Activated naive CD8-positive, alpha-beta T cell treated with anti-CD3 and anti-CD28 coated beads for 36 hours (primary cell): ENCODE measurements at places on chromosomes 7 and 10.

DNA sequence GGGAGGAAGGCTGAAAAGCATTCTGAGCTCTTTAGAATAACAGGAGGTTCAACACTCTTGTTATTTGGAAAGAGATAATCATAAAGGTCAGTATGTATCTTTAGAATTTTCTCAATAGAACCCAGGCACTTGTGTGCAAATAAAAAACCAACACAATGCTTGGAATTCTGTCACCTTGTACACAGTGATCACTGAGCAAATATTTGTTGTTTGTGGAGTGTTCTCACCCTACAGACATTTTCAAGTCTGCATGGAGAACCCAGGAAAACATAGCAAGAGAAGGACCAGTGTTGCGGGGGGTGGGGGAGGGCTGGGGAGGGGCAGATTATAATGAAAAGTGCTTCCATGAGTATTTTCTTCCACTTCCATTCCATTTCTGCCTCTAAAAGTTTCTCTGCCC lies 87.4 kb downstream of the FAM107B start:
- DNase-seq: no peak

GRCh38 chr7:26667514-26668133 lies 196.8 kb downstream of the SKAP2 start:
- DNase-seq: peak; percentile 43

DNA sequence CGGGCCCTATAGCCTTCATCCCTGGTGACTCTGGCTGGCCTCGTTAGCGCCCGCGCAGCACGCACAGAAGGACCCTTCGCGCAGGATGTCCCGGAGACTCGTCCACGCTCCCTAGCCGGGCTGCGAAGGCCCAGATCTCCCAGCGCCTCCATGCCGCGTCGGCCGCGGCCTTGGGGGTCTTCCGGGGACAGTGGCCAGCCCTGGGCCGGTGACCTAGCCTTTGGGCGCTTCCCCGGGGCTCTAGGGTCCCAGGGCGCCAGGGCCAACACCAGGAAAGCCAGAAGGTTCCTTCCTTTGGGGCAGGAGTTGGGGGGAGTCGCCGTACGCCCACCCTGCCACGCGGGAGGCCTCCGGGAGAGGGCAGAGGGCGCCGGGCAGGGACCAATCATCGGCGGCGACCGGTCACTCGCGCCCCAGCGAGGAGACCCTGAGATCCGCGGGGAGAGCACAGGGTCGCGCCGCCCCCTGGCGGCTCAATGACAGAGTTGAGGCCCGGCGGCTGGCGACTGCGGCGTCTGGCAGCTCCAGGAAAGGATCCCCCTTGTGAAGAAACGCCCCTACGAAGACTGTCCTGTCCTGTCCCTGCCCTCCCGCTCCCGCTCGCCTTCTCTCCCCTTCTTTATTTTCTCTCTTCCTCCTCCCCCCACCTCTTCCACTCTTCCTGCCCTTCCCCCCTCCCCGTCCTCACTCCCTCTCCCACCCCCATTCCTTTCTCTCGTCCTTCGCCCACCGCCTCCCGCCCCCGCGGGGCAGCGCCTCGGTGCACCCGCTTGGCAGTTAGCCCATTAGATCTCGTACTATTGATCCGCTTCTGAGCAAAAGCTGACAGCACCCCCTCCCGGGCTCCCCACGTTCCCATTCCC lies 62.3 kb upstream of the LBX1 start:
- peak; percentile 62 for DNase-seq

DNA sequence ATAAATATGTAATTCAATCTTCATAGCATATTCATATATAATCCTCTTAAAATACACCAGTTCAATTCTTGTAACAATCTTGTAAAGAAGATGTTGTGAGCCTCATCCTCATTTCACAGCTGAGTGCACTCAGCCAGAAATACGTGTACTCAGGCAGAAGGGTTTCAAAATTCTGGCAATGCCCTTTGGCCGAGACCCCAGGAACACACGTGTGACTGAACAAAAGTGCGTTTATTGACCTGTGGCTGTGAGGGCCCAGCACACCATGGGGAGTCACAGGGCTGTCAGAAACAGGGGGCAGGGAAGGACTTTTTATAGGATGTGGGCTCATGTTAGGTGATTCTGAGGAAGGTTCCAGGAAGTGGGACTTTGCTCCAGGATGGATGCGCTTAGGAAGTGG lies 21.5 kb downstream of the GIMAP8 start:
- DNase-seq: no peak

DNA sequence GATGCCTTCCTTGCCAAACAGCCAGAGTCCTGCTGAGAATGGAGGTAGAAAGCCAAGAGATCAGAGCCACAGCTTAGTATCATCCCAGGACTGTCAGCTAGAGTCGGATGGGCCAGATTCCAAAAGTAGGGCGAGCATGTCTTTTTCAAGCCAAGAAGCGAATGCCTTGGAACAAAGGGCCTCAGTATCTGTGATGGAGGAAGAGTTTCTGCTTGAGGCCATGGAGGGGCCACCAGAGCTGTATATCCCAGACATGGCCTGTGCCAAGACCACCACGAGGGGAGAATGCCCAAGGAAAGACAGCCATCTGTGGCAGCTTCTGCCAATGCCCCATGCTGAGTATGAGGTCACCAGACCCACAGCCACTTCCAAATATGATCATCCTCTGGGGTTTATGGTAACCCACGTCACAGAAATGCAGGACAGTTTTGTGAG lies 44.3 kb upstream of the PPP1R17 start:
- DNase-seq: no peak

DNA sequence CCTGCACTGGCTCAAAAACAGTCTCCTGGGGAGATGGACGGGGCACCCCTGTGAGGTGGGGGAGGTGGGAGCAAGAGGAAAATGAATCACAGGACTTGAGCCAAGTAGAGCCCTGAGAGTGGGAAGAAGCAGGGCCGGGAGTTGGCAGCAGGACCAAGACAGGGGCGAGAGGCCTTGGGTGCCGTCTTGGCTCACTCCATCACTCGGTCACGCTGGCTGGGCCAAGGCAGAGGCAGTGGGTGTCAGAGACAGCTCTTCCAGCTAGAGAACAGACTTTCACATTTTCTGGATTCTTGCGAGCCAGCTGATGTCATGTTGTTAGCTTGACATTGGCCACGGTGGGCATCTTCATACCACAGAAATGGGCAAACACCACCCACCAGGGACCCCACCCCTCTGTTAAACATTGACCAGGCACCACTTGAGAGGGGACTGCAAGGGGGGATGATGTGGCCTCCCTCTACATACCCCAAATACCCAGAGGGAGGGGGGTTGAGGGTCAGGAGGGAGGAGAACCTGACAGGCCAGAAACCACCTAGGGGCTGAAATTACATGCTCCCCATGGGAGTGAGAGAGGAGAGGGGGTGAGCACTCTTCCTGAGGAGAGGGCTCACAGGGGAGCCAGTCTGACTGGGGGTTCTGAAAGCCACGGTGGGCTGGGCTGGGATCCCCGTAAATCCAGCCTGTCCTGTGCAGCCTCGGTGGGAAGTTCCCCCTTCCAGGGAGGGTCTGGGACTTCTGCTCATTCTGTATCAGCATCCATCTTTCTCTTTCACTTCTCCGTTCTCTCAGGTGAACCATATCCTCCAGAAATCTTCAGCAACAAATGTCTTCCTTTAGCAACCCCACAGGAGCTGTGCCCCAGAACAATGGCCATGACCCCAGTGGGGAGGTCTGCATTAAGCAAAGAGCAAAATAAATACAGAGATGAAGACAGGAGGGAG lies 19.6 kb downstream of the CAMK2B start:
- DNase-seq: no peak

DNA sequence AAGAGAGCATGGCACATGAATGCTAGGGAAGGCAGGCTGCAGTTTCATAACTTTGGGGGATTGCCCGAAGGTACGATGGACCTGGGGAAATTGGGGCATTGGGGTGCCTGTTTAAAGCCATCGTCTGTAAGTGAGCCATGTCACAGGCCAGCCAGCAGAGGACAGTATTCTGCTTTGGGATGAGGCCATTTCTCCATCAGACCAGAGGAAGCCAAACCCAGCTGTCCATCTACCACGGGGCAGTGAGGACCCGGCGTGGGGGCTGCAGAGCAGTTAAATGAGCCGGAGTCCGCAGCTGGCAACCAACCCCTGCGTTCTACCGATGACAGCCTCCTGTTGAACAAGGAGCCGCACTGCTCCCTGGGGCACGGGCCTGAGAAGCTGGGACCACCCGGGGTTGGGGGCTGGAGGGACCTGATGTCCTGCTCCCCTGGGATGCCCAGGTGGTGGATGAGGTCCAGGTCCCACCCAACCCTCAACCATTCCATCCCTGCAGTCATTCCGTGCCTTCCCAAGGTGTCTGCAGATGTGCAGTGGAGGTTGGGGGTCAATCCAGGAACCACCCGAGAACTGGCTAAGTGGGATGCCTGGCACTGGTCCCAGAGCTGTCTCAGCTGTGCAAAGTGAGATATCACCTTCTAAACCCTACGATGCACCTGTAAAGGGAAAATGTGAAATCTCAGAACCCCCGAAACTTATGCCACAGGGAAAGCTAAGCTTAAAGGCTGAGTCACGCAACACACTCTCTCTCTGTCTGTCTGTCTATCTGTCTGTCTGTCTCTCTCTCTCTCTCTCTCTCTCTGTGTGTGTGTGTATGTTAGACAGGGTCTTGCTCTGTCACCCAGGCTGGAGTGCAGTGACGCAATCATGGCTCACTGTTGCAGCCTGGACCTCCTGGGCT lies 12.1 kb upstream of the RHBDD2 start:
- DNase-seq: peak; percentile 31

- DNase-seq: no peak
Measured at GRCh38 chr7:53111031-53111430, 75.6 kb downstream of the POM121L12 start.

DNA sequence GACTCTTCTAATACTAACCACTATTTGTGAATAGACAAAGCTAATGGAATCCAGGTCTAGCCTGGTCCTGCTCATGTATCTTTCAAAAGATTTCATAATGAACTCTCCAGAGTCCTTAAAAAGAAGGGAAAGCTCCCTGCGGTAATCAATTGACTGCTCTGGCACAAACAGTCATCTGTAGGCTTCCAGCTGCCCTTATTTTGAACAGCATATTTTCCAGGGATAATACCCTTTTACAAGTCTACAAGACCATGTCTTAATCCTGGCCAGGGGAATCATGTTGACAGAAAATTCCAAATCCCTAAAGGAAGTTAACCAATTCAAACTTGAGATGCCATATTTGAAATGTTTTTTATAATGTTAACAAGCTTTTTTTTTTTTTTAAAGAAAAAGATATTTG lies 34.6 kb downstream of the ADAM12 start:
- no peak for DNase-seq

GRCh38 chr10:132942101-132943057 lies at the start of gene CFAP46:
CFAP46 (minus strand) TSS chr10:132942570; CDS start chr10:132942484, 86 bp downstream.
- peak; percentile 62 for DNase-seq

DNA sequence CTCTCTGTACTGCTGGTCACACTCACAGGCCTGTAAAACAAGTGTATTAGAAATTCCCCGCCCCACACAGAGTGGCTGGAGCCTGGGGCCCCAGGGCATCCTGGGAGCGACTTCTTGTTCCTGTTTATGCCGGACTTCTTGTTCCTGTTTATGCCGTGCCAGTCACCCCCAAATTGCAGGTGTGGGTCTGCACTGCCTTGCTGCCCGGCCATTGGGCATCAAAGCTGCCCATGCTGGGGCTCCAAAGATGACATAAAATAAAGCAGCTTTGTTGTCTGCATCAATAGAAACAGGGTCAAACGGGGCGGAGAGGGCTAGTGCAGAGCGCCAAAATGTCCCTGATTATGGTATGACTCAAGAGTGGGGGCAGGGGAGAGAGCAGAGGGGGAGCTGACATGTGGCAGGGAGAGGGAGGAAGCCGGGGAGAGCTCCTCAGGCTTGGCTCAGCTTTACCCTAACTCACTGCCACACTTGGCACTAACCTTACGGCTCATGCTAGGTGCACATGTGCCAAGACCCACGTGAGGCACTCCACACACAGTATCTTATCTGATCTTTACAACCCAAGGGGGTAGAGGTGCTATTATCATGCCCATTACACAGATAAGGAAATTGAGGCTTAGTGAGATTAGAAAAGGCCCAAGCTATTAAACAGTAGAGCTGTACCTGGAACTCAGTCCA lies 98.4 kb downstream of the PIP4K2A start:
- DNase-seq: peak; percentile 40

DNA sequence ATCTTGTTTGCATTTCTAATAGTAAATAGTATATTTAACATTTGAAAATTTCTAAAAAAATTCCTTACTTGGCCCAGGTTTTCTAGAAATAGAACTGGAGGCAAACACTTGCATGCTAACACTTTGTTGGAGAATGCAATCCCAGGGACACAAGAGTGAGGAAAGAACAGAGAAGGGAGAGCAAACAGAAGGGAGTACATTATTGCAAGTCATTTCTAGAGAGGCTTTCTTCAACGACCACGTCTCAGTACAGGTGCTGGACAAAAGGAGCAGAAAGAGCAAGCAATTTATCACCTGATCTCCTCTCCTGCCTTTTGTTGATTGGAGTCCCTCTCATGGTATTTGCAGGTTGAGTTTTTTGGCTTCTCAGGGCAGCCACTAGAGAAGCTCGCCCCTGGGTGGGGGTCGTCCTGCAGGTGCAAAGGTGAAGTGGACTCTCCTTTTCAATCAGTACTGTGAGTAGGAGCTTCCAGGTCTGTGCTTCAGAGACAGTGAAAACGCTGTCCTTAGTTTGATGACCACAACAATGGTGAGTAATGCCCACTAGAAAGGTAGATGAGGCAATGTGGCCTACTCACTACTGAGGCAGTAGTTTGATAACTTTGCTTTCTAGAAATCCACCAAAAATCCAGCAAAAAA lies 5.2 kb downstream of the CPED1 start:
- DNase-seq: no peak

DNA sequence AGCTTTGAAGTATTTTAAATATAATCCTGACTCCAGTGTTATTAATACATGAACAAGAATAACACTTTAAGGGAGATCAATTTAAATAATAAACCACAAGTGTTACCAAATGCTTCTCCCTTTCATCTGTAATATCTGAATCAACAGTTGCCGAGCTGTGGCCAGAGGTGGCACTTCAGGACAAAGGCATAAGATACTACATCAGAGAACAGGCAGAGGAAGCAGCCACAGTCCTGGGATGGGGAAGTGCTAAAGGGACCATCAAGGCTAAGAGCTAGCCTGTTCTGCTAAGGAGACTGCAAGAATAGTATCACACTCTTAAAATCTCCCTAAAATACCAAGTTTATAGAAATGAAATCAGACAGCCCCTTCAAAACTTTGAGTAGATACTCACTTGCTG lies 378.2 kb upstream of the PRKCQ start:
- no peak for DNase-seq

DNA sequence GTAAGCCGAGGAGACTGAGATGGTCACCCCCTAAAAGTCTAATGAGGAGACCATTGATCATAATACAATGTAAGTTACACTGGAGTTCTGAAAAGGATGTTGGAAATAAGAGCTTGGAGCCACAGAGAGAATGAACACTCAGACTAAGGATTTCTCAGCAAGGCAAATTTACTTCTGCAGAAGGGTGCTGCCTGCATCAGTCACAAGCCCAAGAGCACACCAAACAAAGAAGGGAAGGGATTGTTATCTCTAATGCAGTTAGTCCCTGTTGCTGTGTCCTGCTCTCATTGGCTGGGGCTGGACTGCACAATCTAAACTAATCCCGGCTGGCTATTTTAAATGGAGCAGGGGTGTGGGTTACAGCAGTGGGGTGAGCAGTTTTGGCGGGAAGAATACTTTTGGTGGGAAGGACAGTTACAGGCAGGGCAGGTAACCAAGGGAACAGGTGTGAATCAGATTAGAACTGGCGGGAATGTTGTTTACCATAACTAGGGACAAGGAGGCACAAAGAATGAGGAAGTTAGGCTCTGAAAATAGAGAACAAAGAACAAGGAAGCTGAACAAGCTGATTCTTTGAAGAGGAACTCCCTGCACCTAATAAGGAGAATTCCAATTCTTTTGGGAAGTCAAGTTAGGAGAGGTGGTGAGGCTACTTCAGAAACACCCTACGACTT lies 30.3 kb upstream of the TRIM24 start:
- no peak for DNase-seq

GRCh38 chr10:113762083-113762482 lies 10.6 kb downstream of the PLEKHS1 start:
- no peak for DNase-seq
